ENCODE measurements at places on chromosomes 12 and 14.

DNA sequence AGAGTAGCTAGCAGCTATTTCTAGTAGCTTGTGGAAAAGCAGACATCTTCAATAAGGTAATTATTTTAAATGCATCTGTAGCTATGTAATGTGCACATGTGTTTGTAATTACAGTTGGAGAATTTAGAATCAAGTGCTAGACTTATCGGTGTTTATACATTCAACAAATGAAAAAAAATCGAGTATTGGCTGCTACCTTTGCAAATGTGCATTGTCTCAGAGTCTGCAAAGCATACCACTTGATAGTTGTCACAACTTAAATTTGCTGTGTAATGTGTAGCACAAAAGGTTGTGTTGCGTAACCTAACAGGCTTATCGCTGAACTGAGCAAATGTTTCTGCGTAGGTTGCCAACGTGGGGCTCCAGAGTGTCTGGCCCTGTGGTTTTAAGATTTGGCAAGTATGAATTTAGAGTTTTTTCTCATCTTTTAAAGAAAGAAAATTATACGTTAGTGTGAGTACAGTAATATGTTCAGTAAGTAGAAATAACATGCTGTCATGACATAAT, 44.3 kb downstream of the TMTC2 start:
- no peak for DNase-seq

- peak; percentile 34 for DNase-seq
These were observed 97.6 kb downstream of the PIWIL1 start for GRCh38 chr12:130435331-130435730.

GRCh38 chr14:96486705-96487104, 15.5 kb upstream of the PAPOLA start:
- DNase-seq = no peak

- DNase-seq = no peak
These were observed 70.5 kb downstream of the DNAI7 start for GRCh38 chr12:25124493-25124892.

- DNase-seq = no peak
These were observed 135.7 kb downstream of the PPM1H start for GRCh38 chr12:62799126-62799736.

GRCh38 chr12:17076811-17077210, 470.8 kb upstream of the LMO3 start:
- DNase-seq = no peak

DNA sequence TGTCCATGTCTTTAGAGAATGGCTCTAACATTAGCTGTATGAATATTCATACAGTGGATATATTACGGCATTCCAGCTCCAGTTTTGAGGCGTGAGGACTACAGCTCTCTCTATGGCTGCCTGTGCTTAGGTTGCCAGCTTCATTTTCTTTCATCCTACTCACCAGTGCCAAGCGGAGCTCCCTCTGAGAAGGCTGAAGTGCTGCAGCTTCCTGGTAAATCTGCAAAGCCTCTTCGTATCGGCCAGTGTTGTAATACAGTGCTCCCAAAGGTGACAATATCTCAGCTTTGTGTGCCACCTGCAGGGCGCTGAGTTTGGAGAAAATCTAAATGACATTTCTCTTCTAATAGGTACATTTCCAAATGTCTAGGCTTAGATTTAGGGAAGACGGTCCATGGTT, 19.8 kb upstream of the OVCH1 start:
- peak; percentile 46 for DNase-seq

GRCh38 chr14:58535044-58535443, 102.7 kb upstream of the DACT1 start:
- DNase-seq = no peak

- no peak for DNase-seq
These were observed 8.6 kb downstream of the NFATC4 start for GRCh38 chr14:24376448-24377070.

- peak; percentile 77 for DNase-seq
These were observed 42.5 kb upstream of the BEGAIN start for GRCh38 chr14:100629696-100630095.

DNA sequence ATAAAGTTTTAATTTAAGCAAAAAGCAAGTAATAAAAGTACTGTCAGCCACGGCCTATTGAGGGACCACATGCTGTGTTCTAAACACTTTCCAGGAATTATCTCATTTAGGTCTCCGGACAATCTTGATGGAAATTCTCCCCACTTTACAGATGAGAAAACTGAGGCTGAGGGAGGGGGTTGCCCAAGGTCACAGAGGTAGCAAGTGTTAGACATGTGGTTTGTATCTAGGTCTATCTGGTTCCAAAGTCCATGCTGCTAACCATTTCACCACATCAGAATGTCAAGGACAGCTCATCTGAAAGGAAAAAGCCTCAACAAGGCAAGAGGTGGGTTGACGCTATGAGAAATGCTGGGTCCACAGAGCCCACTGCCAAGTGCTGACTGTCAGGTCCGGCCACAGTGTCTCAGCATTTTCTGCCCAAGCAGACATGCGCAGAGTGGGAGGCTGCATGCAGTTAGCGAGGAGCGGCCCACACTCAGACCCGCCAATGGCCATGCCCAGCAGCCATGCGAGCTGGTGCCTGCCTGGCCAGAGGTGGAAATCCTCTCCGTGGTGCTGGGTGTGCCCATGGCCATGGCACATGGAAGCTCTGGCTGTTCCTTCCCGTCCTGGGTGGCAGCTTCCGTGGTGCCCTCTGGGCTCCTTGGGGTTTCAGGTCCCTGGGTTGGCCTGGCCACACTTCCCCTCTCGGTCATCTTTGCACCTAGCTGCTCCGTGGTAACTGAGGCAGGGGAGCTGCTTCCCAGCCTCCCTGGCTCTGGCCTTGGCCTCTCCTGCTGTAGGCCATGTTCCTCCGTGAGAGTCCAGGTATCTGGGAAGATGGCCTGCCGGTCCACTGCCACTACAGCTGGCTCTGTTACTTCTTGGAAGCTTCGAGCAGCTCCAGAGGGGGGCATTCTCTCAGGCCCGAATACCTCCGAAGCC, 18.0 kb upstream of the RPLP0 start:
- DNase-seq = no peak

DNA sequence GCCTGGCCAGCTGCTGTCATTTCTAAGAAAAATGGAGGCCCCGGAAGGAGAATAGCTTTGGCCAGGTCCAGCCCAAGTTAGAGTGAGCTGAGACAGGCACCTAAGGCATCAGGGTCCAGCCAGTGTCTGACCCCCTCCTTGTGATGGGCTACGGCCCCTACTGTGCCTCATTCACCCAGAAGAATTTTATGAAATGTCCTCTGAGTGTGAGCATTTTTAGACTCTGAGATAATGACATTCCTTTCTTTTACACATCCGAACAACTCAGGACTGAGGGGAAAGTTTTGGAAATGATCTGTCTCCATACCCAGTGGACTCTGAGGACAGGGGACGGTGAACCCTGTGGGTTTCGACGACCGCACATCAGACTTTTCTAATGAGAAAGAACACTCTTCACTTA, 50.4 kb downstream of the SLC24A4 start:
- no peak for DNase-seq

GRCh38 chr12:132397934-132398385, 68.6 kb upstream of the GALNT9 start:
- DNase-seq = no peak

DNA sequence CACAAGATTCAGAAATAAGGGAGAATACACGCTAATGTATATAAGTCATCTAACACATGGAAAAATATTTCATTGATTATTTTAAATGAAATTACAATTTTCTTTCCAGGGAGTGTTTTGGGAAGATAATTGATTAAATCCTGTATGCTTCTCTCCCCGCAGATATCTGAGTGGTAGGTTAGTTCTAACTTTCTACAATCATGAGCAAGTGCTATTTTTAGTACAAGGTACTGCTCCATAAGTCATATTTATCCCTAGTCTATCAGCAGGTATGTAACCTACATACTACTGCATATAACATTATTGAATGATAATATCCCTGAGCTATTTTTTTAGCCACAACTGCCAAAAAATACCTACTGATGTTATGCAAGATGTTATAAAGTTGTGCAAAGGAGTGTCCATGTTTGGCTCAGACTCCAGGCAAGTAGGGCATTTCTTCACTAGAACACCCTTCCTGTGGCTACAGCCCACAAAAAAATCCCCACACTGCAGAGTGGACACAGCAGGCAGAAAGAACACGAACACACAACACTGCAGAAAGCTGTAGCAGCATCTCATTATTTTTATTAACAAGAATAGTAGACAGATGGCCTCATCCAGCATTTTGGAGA, 87.0 kb downstream of the SEC23A start:
- no peak for DNase-seq

DNA sequence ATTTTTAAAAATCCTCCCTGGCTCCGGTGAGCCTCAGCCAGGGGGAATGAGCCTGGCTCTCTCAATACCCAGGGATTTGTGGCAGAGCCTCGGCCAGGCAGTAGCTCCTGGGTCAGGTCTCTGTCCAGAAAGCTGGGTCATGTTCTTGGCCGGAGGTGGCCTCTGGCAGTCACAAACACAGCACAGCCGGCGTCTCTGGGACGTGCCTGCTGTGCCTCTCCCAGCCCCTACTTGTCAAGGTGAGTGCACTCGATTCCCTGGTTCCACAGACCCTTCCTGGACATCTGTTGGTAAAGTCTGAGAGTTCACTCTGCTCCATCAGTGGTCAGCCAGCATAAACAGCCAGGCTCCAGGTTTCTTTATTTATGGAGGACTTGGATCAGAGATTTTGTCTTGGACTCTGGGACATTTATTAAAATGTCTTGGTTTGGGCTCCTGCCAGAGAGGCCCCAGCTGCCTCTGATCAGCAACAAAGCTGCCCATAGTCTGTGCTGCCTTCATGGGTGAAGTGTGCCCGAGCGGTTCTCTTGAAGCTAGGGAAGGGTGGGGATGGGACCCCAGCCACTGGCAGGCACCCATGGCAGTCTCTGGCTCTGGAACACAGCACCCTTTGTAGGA, 56.7 kb downstream of the DGLUCY start:
- no peak for DNase-seq

- DNase-seq = no peak
These were observed 33.3 kb downstream of the ATP2A2 start for GRCh38 chr12:110314308-110314707.

GRCh38 chr12:109218996-109219395, 90.1 kb downstream of the FOXN4 start:
- no peak for DNase-seq

GRCh38 chr14:98227000-98227726, 1044.8 kb downstream of the BCL11B start:
- DNase-seq = no peak

GRCh38 chr14:68705741-68706283, 87.1 kb downstream of the ZFP36L1 start:
- DNase-seq = no peak

DNA sequence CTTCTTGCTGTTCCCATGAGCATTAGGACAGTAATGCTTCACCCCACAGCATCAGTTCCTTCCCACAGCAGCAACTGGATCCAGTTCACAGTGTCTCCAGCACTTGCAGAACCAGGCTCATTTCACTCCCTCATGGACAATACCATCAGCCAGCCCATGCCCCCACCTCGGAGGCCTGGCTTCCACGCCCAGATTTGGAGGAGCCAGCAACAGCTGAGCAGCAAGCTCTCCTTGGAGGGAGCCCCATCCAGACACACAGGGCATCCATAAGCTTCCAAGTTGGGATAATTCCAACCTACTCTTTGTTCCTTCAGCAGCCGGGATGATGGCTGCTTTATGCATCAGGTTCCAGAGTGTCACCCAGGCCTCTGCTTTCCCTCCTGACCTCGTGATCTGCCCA, 250.0 kb downstream of the GLT1D1 start:
- no peak for DNase-seq

GRCh38 chr12:29743801-29744200, 39.9 kb downstream of the TMTC1 start:
- no peak for DNase-seq

- DNase-seq = no peak
These were observed 226.8 kb upstream of the ALG10 start for GRCh38 chr12:33795536-33795935.

DNA sequence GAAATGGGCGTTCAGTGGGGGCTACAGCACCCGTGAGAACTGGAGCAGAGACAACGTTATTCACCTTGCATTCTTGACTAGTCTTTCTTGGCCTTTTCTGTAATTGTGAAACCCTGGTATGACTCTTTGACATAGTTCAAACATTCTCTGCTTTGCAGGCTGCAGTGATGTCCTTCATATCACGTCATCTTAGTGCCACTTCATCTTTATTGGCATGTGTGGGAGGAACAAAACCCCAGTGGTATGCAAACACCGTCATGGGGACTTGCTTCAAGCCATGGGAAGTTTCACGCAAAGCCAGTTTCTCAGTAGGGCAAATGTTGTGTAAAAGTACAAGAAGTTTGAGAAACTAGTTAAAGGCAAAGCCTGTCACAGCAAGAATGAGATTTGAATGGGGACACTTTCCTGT, 20.2 kb upstream of the DUSP16 start:
- DNase-seq = no peak

GRCh38 chr12:127930122-127930521, 336.8 kb upstream of the TMEM132C start:
- no peak for DNase-seq

DNA sequence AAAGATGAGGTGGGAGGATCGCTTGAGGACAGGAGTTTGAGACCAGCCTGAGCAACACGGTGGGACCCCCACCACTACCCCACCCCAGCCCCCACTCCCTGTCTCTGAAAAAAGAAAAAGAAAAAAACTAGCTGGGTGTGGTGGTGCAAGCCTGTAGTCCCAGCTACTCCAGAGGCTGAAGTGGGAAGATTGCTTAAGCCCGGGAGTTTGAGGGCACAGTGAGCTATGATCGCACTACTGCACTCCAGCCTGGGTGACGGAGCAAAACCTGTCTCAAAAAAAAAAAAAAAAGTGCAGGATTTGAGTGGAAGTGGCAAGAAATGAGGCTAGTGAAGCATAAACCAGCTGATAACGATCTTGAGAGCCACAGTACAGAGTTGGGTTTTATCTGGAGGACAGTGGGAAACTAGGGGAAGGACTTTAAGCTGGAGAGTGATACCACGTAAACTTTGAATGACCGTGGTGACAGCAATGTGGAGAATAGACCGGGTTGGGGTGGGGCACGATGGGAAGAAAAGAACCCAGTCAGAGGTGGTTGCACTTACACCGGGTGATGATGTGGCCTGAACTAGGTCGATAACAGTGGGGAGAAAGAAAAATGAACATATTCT, 85.3 kb downstream of the TMEM260 start:
- no peak for DNase-seq

- DNase-seq = peak; percentile 89
These were observed at the start of gene P2RX7 for GRCh38 chr12:121132601-121133481. TSS of gene P2RX7 (plus strand) at chr12:121132876. CDS start at chr12:121132971, 95 bp downstream.

DNA sequence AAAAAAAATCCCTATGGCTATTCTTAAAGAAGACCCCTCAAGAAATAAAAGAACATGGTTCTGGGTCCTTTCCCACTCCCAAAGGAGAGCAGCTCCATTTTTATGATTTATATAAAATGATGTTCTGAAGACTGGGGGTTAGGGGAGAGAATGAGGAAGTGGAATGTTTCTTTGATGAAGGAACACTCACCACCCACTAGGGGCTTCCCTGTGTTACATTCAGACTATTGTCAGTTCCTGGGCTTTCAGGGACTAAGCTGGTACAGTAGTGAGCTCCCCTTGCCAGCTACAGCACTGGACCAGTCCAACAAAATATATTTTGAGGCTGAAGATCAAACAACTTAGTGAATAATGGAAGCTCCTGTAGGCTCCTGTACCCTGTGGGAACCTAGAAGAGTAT, 98.9 kb downstream of the HMGA2 start:
- no peak for DNase-seq

GRCh38 chr12:21223930-21224329, 92.9 kb downstream of the SLCO1B1 start:
- no peak for DNase-seq

- DNase-seq = no peak
These were observed 96.1 kb upstream of the DACT1 start for GRCh38 chr14:58541633-58542022.
